ENCODE measurements at places on chromosomes 4 and X.

GRCh38 chr4:116480546-116480945 is 604.8 kb downstream of the TRAM1L1 start:
- DNase-seq = no peak

GRCh38 chr4:165834116-165834515 is 38.9 kb upstream of the TLL1 start:
- DNase-seq = no peak

GRCh38 chr4:152328582-152328981 is 207.3 kb downstream of the FBXW7 start:
- no peak for DNase-seq

GRCh38 chrX:124737771-124738170 is 391.4 kb downstream of the SH2D1A start:
- DNase-seq = no peak

DNA sequence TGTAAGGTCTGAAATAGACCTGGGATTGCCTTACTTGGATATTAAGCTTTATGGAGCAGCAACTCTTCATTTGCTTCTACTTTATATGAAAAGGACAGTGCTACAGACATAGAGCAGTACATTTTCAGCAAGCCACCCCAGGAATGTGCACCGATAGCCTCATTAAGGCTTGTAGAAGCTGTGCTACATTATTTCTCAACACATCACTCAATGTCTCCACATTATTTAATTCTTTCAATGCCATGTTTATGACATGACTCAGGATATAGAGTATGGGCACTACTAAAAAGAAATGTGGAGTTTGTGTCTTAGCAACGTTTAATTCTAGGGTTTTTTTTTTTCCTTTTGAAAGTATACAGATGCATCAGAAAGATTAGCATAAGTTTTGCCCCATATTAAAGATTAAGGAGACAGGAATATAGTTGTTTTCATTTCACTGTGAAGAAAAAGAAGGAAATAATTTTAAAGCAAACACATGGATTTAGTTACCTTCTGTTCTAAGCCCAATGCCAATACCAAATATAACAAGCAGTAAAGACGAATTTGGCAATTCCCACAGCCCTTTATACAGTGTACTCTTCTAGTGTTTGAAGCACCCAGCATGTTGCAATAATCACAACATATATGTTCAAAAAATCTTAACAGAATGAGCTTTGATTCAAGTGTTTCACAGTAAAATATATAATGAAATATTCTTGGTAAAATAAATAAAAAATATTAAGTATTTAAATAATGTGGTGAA is 2140.1 kb upstream of the AGA start:
- DNase-seq = no peak

DNA sequence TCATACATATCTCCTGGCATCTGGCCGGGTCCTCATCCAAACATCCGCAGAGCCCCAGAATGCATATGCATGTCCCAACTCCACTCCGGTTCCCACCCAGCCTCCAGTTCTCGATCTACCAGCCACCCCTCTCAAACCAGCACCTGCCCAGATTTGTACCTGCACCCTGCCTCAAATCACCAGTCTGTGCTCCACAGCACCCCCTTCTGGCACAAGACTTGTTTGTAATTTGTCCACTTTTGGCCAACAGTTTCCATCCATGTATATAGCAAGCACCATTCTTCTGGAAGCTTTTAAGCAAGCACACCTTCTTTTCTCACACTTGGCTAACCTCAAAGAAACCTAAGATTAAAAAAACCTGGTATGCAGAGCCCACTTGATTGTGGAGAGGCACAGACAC is 644.1 kb downstream of the MID1IP1 start:
- no peak for DNase-seq

GRCh38 chr4:25030277-25031076 is at the start of gene LGI2:
Gene LGI2, minus strand, starts transcription at chr4:25030946. Its CDS starts 253 bp downstream, at chr4:25030693.
- DNase-seq = no peak

DNA sequence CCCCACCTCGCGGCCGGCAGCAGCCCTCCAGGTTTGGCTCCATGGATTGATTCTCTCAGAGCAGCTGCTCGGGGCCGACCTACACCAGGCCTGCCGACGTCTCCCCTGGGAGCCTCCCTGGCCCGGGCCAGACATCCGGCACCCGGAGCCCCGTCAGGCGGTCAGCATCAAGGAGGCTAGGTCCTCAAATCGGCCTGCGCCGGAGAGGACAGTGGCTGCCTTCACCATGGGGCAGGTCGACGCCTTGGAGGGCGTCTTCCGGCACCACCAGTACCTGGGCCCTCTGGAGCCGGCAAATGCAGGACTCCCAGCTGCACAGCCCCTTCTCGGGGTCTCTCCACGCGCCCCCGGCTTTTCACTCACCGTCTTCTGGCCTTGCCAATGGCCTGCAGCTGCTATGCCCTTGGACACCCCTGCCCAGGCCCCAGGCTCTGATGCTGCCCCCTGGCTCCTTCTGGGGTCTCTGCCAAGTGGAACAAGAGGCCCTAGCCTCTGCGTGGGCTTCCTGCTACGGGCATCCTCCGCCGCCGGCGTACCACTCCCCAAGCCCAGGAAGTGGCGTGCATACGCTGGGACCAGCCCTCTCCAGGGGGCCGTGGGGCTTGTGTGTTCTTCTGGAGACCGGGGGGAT is 341.8 kb downstream of the MAGEB5 start:
- DNase-seq = no peak

- DNase-seq = no peak
These were observed 14.8 kb upstream of the LAP3 start for GRCh38 chr4:17562157-17562556.

GRCh38 chr4:19026281-19026680 is 1004.7 kb upstream of the LCORL start:
- no peak for DNase-seq

- no peak for DNase-seq
These were observed 30.0 kb downstream of the PAPSS1 start for GRCh38 chr4:107689912-107690587.

DNA sequence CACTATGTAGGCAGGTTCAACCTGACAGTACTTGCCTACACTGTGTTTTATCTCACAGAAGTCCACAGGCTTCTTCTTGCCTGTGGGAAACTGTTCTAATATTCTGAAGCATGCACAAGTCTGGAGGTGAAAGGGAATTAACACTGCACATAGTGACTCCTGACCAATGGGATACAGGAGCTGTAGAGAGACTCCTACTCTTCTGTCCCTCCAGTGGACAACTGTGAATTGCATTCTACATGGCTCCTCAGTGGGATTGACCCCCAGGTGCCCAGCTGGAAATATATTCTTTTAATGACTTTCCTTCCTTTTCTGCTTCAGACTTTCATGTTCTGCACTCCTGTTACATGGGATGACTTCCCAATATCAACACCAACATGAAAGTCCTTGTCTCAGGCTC is 8.2 kb upstream of the YIPF6 start:
- no peak for DNase-seq

DNA sequence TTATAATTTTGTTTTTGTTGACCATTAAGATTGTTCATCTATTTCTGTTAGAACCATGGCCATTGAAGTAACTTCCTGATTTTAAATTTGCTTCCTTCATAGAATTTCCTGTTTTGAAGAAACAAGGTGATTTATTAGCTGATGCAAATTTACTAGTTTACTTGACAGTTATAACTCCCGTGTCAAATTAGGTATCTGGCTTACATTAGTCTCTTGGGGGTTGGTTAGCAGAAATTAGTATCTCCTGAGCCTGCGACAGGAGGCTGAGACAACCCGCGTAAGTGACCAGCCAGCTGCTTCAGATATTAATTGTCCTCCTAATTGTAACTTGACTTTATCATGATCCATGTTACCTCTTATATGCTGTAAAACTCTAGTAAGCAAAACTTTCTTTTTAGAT is 154.3 kb downstream of the CFAP299 start:
- no peak for DNase-seq
